ENCODE measurements at places on chromosomes 2 and 18.

DNA sequence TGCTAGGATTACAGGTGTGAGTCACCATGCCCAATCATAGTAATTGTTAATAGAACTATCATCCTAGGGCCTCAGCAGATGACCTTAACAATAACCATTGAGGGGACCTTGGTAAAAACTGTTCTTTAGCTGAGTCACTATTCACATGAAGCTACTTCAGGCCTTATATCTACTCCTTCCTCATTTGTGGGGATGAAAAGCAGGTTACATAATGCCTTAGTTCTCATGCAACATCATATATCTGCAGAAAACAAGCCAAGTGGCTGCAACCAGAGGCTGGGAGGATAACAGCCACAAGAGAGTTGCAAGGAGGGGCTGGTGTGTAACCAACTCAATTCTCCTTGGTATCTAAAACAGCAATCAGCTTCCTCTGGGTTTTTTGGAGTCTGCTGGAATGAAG, 445.4 kb downstream of the NBAS start:
- DNase-seq, result no peak

DNA sequence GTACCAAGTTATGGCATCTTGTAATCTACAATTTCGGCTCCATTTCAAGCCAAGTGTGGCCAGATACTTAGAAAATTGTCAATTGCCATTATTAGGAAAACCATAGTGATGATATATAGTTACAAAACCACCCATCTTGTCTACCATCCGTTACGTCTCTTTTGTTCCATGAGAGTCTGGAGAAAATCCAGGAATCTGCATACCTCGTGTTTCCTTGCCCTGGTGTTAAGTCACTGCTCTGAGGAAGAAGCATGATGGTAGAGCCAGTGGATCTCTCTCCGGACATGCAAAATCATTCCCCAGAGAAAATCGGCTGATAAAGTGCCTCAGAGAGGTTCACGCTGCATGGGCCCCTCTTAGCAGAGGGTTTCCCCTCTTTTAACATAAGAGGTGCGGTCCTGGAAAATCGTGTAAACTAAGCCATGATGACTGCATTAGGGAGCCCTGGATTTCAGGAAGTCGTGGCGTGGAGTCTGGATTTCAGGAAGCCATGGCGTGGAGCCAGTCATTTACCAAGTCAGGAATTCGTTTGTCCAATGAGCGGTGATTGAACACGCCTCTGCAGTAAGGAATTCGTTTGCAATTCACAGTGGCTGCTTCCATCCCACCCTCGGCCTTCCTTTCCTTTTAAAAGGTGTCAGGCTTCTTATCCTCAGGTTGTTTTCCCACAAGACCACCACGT, 158.5 kb upstream of the TPO start:
- DNase-seq, result no peak

DNA sequence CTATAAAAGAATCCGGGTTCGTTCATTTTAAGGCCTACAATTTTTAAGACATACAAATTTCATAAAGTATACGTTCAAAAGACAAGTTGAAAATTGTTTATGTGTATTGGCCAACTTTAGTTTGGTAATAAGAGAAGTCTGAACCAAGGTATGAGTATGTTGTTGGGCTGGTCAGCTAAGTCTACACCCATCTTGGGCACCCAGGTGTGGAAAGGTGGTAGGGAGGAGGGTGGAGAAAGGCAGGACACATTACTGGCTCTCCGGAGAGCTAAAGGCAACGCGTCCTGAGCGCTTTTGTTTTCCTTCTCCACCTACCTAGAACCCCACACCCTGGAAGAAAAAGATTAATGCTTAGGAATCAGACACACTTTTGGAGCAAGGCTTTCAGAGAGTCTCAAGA, 899 bp upstream of the PELI1 start:
- DNase-seq, result no peak

GRCh38 chr2:50335433-50335832, 696.5 kb downstream of the NRXN1 start:
- no peak for DNase-seq

- DNase-seq, result no peak
Observed at GRCh38 chr2:42001711-42002201, 46.1 kb upstream of the PKDCC start.

DNA sequence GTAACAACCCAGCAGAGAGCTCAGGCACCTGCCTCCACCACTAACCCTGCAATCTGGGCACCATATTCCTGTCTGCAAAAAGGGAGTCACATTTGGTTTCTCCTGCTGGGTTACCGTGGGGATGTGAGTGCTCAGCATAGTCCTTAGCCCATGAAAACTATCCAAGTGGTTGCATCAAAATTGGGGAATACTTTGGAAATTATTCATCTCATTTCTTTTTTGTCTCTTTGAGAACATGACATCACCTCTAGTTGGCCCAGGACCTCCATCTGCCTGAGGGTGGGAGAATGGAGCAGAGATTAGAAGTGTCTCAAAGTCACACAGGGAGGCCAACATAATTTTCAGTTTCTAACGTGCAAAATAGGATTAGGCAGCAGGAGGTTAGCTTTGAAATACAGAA, 19.3 kb upstream of the SPP2 start:
- no peak for DNase-seq

Data from right lung (tissue), 10 donors.